ENCODE measurements at places on chromosomes 2 and 18.

GRCh38 chr2:13158466-13158865 lies 441.7 kb downstream of the TRIB2 start:
- no peak for DNase-seq

GRCh38 chr2:16664052-16664731 lies 1.4 kb downstream of the CYRIA start:
- no peak for DNase-seq

DNA sequence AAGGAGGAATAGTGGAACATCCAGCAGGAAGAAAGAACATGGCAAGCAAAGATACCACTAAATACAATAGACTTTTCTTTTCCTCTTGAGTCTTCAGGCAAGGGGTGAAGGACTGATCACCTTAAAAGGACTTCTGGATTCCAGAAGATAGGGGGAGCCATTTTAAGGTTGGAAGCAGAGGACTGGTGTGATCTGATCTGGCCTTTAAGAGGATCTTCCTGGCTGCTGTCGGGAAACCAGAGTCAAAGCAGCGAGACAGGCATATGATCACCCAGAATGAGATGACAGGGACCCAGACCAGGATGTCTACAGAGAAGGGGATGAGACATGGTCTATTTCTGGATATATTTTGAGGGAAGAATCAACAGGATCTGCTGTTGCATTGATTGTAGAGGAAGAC lies 558.0 kb downstream of the STK39 start:
- no peak for DNase-seq

DNA sequence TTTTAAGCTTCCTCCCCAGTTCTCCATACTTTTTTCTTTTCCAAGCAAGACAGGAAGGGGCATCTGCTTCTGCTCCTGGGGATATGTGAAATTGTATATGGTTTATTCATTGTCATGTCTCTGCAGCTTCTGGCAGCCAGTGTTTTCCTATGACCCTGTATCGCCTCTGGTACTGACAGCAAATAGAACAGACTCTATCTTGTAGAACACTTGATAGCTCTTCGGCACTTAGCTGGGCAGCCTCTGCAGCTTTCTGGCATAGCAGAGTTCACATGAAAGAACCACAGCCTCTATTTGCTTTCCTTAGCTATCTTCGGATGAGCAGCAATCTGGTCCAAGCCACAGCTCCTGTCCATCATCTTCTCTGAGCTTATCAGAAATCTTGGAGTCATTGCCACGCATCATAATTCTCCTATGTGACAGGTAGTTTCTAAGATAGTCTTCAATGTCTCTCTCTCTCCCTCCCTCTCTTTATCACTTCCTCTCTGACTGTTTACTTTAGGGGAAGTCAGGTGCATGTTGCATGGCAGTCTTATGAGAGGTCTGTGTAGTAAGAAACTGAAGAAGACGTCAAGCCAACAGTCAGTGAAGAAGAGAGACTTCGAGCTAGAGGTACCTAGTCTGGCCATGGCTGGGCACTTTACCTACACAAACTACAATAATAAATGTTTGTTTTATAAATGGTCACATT lies 627.7 kb upstream of the CDH2 start:
- DNase-seq = no peak
